Forelimb muscle (tissue), 1 donor: ENCODE measurements at places on chromosomes 16 and 17.

GRCh38 chr17:8991514-8992285 lies 26.2 kb upstream of the PIK3R5 start:
- DNase-seq = no peak

DNA sequence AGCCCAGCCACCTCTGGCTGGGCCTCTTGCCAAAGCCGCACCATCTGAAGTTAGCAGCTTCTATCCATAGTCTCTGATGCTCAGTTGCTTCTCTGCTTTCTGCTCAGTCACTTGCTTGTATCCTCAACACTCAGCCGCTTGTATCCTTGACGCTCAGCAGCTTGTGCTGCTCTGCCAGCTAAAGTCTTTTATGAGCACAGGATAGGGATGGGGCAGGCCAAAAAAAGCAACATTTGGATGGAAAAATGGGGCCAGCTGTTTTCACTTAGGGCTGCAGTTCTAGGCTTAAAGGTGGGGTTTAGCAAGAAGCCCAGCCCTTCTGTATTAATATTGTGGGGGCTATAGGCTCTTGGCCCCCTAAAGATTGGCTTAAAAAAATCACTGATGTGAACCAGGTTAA lies 739.4 kb downstream of the CDH8 start:
- no peak for DNase-seq

DNA sequence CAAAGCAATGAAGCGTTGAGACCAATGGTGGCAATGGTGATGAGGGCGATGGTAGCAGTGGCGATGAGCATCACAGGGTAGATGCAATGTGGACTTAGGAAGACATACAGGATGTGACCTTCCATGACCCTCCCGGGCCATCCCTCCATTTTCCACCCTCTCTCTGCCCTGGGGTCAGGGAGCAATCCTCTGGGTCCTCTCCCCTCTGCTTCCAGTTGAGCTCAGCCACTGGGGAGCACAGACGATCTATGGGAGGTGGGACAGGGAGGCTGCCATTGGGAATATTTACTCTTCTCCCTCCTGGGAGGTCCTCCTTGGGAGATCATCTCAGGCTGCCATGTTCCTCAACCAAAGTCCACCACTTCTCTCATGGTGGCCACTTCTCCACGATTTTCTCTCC lies 260.7 kb upstream of the FOXF1 start:
- no peak for DNase-seq

DNA sequence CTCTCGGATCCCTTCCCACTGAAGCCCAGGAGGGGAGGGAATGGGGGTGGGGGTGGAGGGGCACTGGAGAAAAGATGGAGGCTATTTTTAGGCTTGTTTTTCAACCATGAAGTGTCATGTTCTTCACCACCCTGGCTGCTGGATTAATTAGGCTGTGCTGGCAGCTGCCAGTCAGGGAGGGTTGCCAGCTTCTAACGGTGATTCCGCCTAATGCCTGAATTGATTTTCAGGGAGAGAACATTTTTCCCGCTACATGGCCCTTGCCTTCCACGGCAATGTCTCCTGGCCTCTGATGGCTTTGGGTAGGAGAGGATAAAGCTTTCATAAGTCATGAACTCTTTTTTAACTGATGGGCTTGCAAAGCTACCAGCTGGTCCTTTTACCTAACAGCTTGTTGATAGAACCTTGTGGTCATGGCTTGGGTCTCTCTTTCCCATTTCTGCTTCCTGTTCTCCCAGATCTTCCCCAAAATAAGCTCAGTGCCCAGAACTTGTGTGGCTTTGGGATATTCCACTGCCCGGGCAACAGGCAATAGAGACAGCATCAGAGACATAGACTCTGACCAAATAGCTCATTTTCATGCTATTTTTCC lies 167.4 kb downstream of the PITPNC1 start:
- DNase-seq = no peak

- no peak for DNase-seq
Observed at GRCh38 chr16:84404936-84405639, 36.8 kb downstream of the ATP2C2 start.

DNA sequence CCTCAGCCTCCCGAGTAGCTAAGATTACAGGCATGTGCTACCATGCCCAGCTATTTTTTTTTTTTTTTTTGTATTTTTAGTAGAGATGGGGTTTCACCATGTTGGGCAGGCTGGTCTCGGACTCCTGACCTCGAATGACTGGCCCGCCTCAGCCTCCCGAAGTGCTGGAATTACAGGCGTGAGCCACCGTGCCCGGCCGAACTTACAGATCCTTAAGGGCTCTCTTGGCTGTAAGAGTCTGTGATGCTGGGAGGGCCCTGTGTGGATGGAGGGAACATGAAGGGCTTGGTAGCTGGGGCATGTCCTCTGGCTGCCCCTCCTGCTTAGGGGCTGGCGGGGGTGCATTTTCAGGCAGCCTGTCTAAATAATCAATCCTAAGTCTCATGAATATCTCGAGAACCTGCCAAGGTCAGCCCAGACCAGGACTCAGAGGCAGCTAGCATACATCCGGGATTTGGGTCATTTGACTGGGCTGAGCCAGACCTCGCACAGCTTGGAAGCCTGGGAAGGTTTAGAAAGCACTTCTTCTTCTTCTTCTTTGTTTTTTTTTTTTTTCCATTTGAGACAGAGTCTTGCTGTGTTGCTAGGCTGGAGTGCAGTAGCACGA lies 17.1 kb downstream of the SPNS3 start:
- no peak for DNase-seq

GRCh38 chr17:78890498-78890897 lies 12.5 kb downstream of the CEP295NL start:
- DNase-seq = no peak

- no peak for DNase-seq
Observed at GRCh38 chr17:8924595-8924994, 40.9 kb downstream of the PIK3R5 start.

- no peak for DNase-seq
Observed at GRCh38 chr17:83149761-83150251, 70.4 kb downstream of the METRNL start.

- peak; percentile 9 for DNase-seq
Observed at GRCh38 chr17:2336852-2337543, at the start of gene SGSM2. Gene SGSM2, plus strand, starts transcription at chr17:2337501. Its CDS starts 188 bp downstream, at chr17:2337689.

DNA sequence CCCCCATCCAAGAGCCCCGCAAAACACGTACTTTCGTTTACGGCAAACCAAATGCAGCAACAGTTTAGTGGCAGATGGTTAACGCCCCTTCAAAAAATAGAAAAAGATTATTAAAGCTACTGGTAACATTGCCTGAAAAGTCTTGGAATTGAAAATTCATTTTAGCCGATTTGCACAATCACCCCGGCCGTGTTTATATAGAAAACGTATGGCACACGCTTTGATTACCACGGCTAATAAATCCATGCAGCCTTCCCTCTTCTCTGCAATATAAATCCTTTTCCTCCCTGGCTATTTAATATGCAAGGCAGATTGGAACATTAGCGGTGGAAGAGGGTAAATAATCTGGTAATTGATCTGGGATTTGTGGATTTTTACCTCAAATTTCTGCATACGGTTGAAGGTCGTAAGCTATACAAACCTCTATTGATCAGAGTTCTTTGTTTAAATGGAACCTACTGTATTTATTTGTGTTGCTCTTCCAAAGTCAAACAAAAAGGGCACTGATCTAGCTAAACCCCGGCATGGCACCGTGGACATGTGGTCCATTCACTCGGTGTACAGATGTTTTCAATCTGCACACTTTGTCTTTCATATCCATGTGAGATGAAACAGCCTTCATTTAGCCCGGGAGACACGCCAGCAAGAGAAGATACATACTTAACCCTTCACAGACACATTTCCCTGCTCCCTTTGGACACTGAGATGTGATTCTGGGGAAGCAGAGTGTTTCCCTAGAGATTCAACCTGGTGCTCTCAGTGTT lies 238.1 kb upstream of the MAF start:
- DNase-seq = no peak

DNA sequence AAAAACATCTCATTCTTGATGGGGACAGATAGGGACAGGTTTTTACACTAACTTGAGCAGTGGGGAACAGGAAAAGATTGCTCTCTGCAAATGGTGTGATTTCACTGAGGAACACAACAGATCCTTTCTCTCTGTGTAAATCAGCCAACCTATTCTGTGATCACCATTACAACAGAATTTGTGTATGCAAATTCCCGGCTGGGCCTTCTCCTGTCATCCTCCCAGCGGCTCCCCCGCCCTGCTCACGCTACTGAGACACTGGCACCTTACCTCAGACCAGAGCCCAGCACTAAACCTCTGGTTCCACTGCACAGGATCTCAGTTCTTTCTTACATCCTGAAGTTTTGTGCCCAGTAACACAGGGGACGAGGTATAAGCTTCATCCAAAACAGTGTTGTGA lies 97.0 kb upstream of the FA2H start:
- no peak for DNase-seq

DNA sequence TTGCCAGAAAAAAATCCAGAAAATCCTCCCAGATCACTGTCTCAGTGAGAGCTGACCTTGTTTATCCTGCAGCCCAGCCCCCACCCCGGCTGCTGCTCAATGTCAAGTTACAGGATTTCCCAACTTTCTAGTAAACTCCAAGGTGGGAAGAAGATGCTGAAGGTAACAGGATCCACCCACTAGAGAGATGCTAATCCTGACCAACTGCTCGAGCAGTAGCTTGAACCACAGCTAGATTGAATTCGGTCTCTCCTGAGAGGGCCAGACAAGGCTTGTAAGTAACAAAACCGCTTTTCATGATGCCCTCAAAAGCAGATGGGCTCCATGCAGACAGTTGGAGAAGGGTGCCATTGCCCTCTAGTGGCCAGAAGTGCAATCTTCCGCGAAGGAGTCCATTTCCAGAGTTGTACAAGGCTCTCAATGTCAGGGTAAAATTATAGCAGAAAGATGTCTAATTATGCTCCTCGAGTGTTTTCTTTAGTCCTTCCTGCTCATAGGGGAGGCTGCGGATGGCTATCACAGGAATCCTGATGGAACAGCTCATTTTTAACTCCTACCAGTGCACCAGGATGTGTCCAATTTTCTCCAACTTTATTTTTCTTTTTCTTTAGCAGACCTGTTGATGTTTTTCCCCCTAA lies 3.9 kb downstream of the CDH11 start:
- peak; percentile 73 for DNase-seq
